Stimulated activated CD4-positive, alpha-beta T cell treated with anti-CD3 and anti-CD28 coated beads, Interleukin-1b, Interleukin-23, amount 100 ng/mL, for 48 hours (primary cell): ENCODE measurements at places on chromosomes 5 and 9.
A peak's percentile ranks its signal among the peaks of the same experiment; 100 is the strongest.

DNA sequence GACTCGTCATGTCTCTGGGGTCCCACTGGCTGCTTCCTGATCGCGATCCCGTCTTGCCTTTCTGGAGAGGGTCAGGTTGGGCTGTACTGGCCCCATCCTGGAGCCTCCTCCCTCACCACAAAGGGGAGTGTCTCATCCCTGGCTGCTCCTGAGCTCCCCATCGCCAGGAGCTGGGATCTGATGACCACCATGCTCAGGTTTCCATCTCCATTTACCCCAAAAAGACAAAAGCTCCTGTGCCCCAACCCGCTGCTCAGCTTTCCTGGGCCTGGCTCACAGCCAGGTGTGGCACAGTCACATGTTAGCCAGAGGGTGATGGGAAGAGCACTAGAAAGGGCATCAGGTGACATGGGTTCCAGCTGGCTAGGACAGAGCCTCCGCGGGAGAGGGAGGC lies 47.3 kb upstream of the CDKN2AIPNL start:
- no peak for DNase-seq

DNA sequence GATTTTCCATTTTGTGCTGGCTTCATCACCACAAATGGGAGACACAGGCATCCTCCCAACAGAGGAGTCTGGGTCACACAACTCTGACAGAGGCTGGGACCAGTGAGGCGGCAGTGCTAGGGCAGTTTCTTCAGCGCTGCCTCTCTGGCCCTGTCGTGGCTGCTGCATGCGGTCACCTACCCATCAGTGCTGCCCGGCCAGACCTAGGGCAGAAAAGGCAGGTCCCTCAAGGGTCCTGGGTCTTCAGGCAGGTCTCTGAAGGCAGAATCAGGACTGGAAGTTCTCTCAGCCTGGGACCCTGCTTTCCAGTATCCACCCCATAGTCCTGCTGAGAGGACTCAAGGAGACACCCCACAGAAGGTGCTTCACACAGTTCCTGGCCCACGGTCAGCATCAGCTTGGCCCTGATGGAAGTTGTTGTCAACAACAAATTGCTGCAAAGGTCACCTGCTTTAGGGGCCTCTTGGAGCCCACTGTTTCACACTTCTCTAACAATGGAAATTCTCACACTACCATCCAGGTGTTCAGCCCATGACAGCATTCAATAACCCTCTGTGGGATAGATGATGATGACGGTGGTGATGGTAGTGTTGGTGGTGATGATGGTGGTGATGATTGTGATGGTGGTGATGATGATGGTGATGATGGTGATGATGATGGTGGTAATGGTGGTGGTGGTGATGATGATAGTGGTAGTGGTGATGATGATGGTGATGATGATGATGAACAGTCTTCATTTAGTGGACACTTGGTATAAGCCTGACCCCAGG lies 146.4 kb upstream of the PPP1R26 start:
- no peak for DNase-seq

DNA sequence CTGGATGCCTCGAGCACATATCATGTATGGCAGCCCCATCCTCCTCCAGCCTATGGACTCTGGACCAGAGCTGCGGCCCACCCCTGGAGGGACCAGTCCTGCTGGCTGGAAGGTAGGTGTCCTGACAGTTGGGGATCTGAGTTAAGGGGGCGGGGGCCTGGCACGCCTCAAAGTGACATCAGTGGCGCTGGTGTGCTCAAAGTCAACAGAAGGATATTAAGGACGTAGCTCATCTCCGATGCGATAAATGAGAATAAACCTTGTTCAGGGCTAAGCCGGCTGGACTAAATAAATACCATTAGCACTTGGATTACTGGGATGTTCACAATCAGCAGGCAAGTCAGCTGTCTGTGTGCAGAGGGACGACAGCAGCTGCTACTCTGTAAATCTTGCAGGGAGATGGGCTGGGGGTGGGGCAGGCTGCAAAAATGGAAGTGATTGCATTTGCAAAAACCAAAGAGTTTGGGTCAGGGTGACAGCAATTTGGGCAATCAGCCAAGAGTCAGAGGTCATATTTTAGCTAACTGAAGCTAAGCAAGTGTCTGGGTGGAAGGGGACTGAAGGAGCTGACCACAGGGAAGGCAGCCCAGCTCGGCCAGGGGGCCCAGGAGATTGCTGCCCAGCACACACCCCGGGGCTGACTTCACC lies 80.0 kb upstream of the LRRTM2 start:
- no peak for DNase-seq

GRCh38 chr5:103452089-103452488 lies 110.5 kb downstream of the NUDT12 start:
- no peak for DNase-seq

DNA sequence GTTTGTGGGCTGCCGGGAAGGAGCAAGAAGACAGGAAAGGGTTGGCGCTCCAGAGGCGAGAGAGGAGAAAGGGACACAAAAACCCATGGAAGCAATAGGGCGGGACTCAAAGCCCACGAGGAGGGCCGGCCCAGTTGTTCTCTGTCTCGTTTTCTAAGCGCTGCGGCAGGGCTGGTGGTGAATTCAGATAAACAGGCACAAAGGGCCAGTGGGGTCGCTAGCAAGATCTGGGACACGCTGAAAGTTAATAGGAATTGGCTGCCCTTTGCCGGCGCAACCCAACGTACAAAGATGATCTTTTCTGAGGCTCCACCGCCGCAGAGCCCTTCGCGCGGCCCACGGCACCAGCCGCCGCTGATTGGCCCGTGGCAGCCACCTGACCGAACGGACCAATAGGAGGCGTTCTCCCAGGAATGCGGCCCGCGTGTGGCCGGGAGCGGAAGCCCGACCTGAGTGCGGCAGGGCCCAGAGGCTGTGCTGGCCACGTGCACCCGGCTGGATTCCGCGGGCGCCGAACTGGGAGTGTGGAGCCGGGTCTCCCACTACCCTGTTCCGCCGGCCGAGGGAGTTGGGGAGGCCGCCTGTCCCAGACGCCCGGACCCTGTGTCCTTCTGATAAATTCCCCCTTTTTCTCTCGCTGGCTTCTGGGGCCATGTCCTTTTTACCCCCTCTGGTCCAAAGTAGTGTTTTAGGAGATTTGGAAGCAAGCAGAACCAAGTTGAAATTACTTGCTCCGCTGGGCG lies 16.8 kb upstream of the NSD1 start:
- peak; percentile 90 for DNase-seq

DNA sequence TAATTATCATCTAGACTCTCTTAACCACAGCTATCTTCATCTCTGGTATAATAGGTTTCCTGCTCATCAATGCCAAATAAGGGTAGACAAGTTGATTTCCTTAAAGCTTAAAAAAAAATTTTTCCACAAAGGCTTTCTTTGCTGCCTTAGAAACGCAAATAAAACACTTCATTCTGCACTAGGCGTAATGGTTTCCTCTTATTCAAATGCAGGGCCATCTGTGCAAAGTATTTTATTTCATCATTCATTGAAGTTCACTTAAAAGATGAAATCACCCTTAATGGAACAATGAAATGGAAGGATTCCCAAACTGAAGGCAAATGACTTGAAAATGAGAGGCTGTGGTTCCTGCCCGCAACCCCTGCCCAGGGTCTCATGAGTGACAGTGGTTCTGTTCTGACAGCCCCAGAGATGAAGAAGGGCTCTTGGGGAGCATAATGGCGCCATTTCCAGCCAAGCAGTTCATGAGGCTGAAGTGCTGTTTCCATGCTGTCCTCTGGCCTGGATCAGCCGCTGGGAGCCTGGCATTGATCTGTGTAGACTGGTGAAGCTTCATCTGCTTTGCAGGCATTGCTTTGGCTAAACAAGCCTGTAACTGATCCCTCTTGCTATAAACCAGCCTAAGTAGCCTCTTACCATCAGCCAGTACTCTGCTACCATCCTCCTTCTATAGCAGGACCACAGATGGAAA lies 276.9 kb upstream of the WWC1 start:
- DNase-seq, result no peak

GRCh38 chr9:119839888-119840287 lies 470.7 kb upstream of the BRINP1 start:
- DNase-seq, result no peak

DNA sequence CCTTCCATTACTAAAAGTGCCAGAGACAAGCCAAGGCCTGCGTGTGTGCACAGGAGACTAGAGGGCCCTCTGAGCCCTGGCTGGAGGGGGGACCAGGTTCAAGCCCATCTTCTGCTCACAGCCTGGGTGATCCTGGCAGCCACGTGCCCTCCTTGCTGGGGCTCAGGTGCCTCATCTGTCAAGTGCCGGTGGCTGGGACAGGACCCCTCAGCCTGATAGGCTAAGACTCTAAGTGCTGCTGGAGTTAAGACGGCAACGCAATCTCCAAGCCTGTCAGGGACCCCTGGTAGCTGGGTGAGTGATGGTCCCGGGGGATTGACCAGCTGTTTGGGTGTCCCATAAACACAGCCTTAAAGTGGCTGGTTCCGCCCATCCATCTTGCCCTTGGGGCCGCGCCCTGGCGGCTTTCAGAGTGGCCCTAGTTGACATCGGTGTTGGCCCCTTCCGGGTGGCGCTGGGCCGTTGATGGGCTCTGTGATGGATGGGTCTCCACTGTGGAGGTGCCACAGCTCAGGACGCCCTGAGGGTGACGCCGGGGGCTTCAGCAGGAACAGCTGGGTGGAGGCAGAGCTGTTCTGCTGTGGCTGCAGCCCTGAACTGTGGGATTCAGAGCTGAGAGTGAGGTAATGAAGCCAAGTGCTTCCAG lies 136.2 kb downstream of the BARX1 start:
- no peak for DNase-seq

DNA sequence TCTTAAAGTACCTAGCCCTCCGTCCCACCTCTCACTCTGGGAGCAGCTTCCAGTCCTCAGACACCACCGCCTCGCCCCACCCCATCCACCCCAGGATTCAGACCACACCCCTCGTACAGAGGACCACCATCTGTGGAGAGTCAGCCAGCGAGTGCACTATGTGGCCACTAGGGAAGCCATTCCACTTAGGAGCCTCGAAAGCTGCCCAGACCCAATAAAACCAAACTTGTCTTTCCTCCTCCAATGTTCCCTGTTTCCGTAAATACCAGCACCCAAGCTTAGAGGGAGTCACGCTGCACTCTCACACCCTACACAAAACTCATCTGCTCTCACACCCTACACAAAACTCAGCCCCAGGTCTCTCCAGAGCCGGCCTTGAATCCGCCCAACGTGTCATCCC lies 1.9 kb downstream of the GCNT4 start:
- DNase-seq, result peak; percentile 22

DNA sequence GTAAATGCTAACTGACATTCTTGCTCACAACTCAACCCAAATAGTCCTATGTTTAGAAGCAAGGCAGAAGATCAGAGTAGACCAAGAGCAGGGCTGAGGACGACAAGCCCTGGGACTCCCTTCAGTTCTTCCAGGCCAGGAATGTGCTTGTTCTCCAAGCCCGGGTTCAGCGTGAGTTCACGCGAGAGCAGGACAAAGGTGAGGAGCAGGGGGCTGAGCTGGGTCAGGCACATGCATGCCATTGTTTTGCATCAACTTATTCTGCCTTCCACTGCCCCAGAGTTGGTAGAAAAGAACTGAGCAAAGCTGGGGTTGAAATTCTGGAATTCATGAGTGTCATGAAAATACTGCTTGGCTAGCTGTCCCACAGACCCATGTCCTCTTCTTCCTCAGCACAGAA lies 206.5 kb downstream of the PAX5 start:
- no peak for DNase-seq

GRCh38 chr9:81411961-81412360 lies 277.4 kb downstream of the TLE1 start:
- DNase-seq, result no peak

DNA sequence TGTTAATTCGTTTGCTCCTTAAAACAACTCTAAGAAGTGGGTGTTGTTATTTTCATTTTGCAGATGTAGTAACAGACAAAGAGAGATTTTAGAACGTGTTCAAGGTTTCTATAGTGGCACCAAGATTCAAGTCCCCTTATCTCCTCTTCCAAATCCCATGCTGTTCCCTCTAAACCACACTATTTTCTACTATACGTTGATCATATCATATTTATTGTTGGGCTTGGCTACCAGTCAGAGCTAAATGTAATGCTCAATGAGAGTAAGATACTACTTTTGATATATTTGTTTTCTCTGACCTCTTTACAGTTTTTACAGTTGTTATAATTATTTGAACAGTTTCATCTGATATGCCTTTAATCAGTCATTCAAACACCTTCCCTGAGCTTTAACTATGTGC lies 212.9 kb downstream of the EFNA5 start:
- DNase-seq, result no peak

GRCh38 chr9:117470902-117471301 lies 56.0 kb upstream of the ASTN2 start:
- no peak for DNase-seq

DNA sequence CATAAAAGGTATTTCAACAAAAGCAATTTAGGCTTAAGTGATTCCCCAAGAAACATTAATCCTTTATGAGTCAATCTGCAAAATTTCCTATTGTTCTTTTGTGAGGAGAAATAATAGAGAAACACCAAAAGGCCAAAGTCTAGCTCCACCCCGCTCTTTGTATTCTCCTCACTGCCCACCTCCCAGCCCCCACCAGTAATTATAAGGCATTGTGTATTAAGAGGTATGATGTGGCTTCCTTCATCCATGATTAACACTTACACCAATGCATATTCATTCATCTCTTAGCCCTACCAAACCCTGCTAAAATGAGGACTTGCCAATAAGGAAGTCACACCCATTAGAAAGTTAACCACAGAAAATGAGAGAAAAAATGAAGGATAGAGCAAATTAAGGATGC lies 105.3 kb upstream of the SPATA31D4 start:
- no peak for DNase-seq

DNA sequence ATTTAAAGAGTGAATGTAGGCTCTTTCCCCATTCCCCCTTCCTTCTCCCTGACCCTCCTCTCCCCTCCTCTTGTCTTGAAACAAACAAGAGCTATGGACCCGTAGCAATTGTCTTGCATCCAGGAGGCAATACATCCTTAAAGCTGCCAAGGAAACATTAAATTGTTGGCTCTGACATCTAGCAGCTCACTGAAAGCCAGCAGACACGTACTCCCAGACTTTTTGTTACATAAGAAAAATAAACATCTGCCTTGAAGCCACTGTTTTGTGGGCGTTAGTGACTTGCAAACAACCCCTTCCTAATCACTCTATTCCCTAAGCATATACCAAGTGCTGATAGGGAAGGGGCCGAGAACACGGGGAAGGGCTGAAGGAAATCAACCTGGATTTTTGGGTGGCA lies 8.6 kb downstream of the SLC45A2 start:
- no peak for DNase-seq

DNA sequence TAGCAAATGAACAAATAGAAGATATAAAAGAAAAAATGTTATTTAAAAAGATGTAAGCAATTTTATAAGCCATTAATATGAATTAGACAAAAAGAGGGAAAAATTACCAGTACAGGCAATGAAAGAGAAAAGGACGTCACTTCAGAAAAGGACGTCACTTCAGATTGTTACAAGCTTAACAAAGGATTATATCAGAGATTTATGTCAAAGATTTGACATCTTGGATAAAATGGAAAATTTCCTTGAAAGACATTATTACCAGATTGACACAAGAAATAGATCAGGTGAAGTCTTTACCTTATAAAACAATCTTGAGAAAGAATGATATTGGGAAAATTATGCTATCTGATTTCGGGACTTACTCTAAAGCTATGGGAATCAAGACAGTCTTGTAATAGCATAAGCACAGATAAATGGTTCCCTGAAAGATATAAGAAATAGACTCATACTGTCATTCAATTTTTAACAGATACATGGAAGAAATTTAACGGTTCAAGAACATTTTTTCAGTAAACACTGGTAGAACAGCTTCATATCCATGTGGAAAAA lies 625.4 kb upstream of the EDIL3 start:
- DNase-seq, result no peak

- no peak for DNase-seq
These were observed 116.0 kb downstream of the PSD2 start for GRCh38 chr5:139911425-139912120.

- DNase-seq, result no peak
These were observed 616.8 kb downstream of the TLE4 start for GRCh38 chr9:80188579-80188978.
